ENCODE measurements at places on chromosomes 2 and 18. TPM values are rescaled to one million over a fixed set of nuclear protein-coding genes. Genes with fewer than 3 reads are reported as not detected.

DNA sequence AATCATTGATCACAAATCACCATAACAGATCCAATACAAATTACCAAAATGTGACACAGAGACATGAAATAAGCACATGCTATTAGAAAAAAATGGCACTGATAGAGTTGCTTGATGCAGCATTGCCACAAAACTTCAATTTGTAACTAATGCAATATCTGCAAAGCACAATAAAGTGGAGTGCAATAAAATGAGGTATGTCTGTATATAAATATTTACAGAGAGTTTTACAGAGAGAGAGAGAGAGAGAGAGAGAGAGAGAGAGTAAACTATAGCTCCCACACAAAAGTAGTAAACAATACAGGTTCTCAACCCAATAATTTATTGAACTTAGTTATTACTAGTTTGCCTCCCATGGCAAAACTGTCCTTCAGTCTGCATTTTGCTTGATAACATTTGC, 1807.0 kb downstream of the SUCLG1 start:
- H3K36me3 ChIP-seq: no peaks in the 10 kb centered on the region
- no peak overlapping the region for H3K4me3 ChIP-seq
- H3K27me3 ChIP-seq: no peaks in the 10 kb centered on the region
- H3K27ac ChIP-seq: no peak overlapping the region
- DNase-seq: no peak

DNA sequence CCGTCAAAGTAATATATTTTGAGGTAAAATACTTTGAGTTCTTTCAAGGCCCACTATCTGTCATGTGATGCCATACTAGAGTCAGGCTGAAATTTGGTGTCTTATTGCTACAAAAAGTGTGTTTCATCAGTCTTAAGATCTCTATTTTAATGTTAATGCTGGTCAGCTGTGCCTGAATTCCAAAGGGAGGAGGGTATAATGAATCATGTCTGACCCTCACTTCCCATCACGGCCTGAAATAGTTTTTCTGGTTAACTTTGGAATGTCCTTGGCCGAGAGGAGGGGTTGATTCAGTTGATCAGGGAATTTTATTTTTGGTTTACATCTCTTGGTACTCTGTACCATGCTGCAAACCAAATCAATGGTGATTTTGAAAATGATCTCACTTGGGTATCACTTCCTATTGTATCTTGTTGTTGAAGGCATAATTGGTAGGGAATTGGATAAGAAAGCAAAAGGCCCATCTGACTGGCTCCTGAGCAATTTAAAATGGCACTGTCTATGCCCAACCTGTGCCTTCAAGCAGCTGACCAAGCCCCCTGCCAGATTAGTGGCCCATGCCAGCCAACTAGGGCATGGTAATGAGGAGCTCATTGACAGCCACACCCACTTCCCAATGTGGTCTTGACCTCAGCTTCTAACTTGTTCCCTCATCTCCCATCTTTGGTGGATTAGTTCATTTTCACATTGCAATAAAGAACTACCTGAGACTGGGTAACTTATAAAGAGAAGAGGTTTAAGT, 6.1 kb upstream of the SLC35F5 start:
- no peaks in the 10 kb centered on the region for H3K27me3 ChIP-seq
- DNase-seq: no peak
- H3K4me1 ChIP-seq: 0 out of 2 replicates have a peak, but pooled peaks cover 3% of the 10 kb centered on the region
- no peak overlapping the region for H3K4me3 ChIP-seq

Gene NGEF
- 52.2 TPM for total RNA-seq

GRCh38 chr18:10459587-10459986, 5.2 kb downstream of the APCDD1 start:
- no peak overlapping the region for H3K4me3 ChIP-seq
- H3K27ac ChIP-seq: no peak overlapping the region
- no peaks in the 10 kb centered on the region for H3K36me3 ChIP-seq
- no peaks in the 10 kb centered on the region for H3K4me1 ChIP-seq
- no peaks in the 10 kb centered on the region for H3K27me3 ChIP-seq

Gene ACMSD
- total RNA-seq: not detected

Gene ACAA2
- total RNA-seq: 37.7 TPM

Gene CCDC74A
- total RNA-seq: 3.4 TPM

DNA sequence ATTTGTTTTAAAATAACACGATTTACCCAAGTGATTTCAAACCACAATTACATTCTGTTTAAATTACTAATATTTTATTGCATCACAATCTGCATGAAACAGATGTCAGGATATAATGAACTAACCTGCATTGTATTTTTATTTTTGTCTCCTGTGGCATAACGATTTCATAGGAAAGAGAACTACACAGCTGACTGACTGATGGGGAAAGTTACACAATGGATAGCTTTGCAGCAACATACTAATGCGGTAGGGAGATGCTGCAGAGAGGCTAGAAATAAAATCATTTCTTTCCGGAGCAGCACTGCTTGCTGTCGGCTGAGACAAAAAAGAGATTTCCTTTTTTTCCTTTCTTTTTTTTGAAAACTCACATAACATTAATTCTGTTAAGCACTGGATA, 36.9 kb downstream of the SCN1A start:
- no peaks in the 10 kb centered on the region for H3K4me1 ChIP-seq
- no peak for DNase-seq
- H3K4me3 ChIP-seq: no peak overlapping the region

DNA sequence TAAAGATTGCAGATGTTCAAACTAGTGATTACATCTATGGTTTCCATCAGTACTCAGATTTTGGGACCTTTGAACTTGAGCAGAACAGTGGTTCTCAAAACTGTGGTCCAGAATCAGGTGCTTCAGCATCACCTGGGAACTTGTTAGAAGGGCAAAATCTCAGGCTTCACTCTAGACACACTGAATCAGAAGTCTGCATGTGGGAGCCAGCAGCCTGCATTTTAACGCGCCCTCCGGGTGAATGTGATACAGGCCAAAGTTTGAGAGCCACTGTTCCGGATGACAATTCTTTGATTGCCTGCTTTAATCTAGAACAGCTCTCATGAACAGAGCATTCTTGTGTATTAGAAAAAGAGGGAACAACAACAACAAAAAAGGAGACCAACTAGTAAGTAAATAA, 261.7 kb downstream of the GPD2 start:
- no peak for DNase-seq
- no peak overlapping the region for H3K4me3 ChIP-seq
- no peak overlapping the region for H3K27ac ChIP-seq
- H3K36me3 ChIP-seq: no peaks in the 10 kb centered on the region

- H3K27me3 ChIP-seq: peaks cover 3% of the 10 kb centered on the region
- H3K27ac ChIP-seq: no peak overlapping the region
- H3K4me3 ChIP-seq: no peak overlapping the region
- H3K4me1 ChIP-seq: no peaks in the 10 kb centered on the region
- H3K36me3 ChIP-seq: no peaks in the 10 kb centered on the region
These were observed 52.2 kb downstream of the EDAR start for GRCh38 chr2:108936866-108937265.

Gene PLGLB2
- 1.9 TPM for total RNA-seq
